Activated T-cell treated with anti-CD3 and anti-CD28 coated beads for 4 hours (primary cell): ENCODE measurements at places on chromosomes 12 and 14.
A peak's percentile ranks its signal among the peaks of the same experiment; 100 is the strongest.

GRCh38 chr14:60195179-60195810 is 30.1 kb upstream of the DHRS7 start:
- no peak for DNase-seq

GRCh38 chr12:88519802-88520435 is 60.4 kb downstream of the KITLG start:
- DNase-seq: no peak

DNA sequence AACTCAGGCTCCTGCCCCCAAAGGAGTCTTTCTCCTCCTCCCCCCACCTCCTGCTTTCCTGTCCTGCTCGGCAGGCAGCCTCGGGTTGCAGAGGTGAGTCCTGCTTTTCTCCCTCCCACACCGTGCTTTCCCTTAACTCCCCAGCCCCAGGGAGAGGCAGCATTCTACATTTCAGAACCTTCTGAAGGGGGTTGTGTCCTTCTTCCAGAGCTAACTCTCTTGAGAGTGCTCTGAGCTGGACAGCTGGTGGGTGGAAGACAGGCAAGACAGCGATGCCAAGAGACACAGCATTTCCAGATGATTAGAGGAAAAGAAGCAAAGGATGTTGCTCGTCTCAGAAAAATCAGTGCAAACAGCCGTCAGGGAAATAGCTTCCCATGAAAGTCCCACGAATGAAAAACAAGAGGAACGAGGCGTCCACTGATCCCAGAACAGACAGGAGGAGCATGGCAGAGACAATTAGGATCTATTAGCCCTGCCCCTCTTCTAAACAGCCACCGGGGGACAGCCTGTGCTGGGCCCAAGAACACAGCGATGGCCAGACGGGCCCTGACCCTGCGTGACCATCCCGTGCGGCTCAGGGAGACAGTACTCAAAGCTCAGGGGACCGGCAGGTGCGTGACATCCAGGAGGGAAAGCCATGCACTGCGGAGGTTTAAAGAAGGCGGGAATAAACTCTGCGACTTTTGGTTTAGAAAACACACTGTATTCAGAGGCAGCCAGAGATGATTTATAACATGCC is 216.5 kb upstream of the RTL1 start:
- no peak for DNase-seq

DNA sequence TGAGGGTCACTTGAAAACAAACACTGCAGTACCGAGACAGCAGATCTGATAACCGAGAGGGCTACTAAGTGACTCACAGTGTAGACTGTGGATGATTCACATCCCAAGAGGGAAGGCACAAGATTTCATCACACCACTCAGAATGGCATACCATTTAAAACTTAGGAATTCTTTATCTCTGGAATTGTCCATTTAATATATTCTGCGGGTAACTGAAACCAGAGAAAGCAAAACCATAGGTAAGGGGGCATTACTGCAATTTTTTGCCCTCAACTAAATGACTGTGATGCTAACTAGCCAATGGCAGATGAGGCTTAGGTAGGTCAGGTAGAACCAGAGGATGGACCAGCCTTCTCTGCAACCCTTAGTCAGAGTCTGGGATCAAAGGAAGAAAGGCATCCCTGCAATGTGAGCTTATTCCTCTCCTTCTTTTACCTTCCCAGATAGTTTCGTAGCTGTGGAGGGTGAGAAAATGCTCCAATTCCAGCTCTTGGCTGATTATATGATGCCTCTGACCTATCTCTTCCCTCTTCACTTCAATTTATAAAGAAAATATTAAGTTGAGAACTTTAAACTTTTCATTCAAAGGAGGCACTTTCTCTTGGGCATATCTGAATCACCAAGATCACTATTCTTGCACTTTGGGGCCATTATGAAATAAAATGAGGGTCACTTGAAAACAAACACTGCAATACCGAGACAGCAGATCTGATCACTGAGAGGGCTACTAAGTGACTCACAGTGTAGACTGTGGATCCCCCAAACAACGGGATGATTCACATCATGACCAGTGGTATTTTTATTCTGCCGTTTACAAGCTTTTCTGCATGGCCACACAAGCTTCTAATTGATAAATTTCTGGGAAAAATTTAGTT is 6.8 kb downstream of the ART4 start:
- DNase-seq: no peak

- peak; percentile 83 for DNase-seq
Measured at GRCh38 chr14:51846631-51847488, 13.6 kb upstream of the GNG2 start.

GRCh38 chr14:103749860-103750259 is 34.2 kb downstream of the ZFYVE21 start:
- DNase-seq: no peak

DNA sequence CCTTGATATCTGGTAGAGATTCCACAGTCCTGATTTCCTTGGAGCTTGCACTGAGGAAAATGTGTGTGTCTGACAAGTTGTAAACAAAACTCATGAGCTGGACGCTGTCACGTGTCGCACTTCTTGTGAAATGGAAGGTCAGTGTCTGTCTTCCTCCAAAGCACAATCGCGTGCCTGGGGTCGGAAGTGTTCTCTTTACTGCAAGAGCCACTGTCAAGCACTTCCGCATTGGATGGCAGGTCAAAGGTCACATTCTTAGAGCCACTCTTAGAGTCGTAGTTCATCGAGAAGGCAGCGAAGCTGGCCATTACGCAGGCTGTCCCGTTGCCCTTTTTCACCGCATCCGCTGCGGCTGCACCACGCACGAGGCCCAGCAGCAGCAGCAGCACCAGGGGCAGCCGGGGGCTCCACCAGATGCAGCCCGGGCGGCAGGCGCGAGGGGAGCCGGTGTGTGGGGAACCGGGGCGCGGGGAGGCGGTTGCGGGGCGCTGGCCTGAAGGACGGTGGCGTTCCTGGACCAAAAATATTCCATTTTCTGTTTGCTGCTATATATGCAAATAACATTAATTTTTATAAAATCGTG is 45.0 kb downstream of the LRTM2 start:
- DNase-seq: no peak

DNA sequence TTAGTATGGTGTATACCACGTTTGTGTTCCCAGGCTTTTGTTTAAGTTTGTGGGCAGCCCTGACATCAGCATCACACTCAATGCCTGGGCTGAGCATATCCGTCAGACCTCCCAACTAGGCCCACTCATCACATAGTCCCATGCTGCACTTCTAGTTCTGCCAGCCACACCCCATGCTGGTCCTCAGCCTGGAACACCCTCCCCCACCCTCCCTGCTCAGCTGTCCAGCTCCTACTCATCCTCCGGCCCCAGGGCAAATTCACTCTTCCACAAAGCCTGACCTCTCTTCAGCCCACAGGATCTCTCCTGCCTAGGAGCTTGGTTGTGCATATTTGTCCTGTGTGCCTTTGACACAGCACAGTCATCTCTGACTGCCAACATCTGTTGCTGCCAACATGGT is 3.9 kb upstream of the ENDOU start:
- no peak for DNase-seq

DNA sequence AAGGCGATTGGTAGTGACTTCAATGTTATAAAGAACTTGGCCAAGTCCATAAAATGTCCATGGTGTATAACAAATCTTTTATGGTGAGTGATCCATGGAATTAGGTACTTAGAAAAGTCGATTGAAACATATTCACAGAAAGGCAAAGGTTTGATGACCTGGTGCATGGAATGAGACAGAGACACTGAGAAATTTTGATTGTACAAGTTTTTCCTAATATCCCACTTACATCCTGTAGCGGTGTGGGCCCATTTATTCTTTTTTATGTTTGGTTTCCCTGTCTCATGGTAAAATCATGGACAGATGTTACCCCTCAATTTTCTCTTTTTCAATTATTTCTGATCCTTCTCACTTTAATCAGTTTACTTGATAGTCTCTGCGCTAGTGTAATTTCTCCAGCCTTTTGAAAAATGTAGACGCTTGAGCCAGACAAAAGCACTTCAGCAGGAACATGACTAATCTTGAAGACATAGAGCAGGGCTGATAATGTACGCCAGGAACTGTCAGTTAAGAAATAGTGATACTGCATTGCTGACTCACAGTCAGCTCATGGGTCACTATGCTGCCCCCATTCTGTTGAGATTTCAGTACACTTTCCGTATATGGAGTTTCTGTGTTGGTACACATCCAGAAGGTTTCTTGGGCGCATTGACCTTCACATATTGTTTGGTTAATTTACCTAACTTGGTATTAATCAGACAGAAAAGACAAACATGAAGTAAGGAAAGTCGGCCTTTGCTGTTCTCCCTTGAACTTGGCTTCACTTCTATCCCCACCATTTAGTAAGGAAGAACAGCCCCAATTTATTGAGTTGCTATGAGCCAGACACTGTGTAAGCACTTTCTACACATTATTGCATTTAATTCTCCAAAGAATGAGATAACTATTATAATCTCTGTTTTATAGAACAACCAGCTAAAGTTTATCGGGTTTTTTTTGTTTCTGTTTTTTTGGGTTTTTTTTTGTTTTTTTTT is 841.7 kb downstream of the DIO2 start:
- no peak for DNase-seq
